HepG2 (cell line): ENCODE measurements at places on chromosomes 6 and 20.

DNA sequence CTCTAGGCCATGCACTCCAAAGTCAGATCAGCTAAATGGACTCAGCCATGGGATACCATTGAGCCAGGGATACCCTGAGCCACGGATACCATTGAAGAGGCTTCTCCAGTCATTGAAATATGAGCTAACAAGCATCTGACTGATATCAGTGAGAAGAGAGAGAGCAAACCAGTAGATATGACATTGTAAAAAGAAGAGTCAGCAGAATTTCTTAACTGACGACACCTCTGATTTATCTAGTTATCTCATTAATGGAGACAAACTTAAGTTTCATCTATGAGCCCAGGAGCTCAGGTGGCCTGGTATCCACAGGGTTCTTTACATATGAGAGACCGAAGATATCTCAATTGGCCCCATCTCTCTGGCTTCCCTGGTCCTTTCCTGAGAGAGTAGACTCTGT, 140.6 kb downstream of the TBC1D7 start:
- DNase-seq: no peak

DNA sequence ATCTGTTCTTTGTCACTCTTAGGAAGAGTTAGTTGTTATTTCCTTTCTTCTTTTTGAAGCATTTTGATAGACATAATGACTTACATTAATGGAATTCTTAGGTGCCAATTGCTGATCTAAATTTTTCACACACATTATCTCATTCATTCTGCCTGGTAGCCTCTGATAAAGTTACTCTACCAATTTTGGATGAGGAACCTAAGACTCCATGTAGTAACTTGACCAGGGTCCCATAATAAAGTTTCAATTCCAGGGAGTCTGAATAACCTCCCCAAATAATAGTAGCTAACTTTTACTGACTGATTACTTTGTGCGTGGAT, 73.2 kb upstream of the CITED2 start:
- DNase-seq: no peak

DNA sequence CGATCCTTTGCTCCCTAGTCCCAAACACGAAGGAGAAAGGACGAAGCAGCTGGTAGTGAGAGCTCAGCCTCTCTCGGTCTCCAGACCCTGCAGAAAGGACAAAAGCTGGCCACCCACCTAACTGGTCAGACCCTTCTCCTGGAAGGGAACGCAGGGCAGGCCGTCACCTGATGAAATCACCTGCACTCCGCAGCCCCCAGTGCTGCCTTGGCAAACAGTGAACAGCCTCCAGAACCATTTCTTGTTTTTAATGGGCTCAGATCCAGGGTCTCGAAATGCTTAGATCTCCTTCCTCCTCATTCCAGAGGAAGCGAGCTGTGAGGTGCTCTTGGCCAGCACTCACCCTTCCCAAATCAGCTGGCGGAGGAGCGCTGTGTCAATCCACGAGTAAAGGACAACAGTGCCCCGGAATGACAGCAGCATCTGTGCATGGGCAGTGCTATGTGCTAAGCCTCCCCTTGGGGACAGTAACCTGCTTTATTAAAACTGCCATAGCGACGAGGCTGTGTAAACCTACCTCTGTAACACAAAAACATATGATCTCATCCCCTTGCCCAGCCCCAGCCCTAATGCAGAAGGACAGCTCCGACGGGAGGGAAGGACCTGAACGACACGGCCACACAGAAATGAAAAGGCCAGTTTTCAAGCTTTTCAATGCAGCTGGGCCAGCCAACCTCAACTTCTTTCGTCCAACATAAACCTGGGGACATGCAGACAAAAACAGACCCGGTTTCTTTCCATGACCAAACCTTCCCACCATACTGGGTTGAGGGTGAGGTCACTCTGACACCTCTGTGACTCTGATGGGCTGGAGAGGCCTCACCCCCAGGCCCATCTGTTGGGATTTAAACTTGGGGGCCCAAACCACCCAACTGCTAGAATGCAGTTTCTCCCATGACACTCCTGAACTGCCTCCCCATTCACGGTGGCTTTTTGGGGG, 43.3 kb downstream of the SULF2 start:
- peak; percentile 40 for DNase-seq

DNA sequence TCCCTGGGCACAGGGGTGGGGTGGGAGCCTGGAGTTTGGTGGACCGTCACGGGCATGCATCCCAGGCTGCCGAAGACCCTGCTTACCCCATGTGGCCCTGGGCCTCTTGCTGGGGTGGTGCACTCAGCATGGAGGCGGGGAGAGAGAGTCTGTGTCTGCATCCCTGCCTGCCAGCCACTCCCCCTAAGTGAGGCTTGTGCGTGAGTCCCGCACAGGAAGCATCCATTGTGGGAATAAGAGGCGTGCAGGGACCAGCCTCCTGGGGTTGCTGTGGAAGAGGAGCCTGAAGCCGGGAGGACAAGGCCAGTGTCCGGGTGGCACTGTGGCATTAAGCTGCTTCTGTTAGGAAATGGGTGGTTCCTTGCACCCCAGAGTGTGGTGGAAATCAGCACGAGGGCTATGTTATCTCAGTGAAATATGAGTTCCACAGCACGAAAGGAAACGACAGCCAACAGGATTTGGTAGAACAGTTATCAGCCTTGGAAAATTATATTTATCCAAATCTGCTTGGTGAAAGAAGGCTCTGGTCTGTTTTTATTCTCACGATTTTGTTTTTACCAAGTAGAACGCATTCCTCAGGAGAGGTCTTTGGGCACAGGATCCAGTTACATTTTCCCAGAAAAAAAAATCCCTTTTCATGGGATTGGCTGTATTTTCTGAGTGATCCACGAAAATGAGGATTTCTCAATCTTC, 35.7 kb downstream of the CDH4 start:
- DNase-seq: no peak

DNA sequence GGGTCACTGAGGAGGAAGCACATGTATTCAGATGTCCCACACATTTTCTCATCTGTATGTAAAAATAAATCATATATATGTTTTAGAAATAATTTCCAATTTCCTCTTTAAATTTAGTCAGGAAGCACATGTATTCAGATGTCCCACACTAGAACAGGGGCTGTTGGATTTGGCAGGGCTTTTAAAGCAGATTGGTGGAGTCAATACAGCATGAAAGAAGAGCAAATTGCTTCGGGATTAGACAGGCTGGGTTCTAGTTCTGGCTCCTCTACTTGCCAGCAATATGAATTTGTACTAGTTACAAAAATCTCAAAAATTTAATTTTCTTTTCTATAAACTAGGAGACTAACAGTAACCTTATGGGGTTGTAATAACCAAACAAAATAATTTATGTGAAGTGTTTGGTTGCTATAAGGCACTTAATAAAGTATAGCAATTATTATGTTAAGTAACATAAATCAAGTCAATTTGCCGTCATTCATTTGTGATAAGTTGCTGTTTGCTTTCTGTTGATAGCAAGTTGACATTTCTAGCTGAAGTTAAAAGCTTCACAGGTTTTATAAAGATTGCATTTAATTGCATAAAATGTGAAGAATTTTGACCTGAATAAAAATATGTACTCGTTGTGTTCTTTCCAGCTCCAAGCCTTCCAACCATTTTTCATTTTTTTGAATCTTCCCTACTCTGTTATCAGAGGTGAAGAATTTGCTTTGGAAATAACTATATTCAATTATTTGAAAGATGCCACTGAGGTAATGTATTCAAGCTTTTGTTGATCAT, 88.9 kb downstream of the CD109 start:
- DNase-seq: no peak

GRCh38 chr20:50645253-50646068, 45.9 kb downstream of the RIPOR3 start:
- peak; percentile 100 for DNase-seq

- DNase-seq: peak; percentile 49
These were observed 22.4 kb upstream of the SLC9A8 start for GRCh38 chr20:49790077-49790798.

- no peak for DNase-seq
These were observed 42.9 kb downstream of the UQCC1 start for GRCh38 chr20:35368666-35369423.

- no peak for DNase-seq
These were observed 243.7 kb downstream of the CD83 start for GRCh38 chr6:14361297-14361696.

DNA sequence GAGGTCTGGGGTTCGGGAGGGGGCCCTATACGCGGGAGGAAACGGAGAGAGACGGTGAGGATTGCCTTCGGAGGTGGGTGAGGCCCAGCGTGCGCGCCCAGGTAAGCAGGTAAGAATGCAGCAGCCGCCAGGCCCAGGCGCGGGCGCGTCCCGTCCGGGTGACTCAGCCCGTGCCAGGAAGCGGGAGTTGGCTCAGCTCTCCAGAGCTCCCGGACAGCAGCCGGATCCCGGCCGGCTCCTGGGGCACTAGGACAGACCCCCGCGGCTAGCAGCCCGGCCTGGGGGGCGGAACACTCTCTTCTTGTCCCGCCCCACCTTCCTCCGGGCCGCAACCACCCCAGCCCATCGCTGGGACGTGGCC, 1.5 kb upstream of the MDFI start:
- no peak for DNase-seq

DNA sequence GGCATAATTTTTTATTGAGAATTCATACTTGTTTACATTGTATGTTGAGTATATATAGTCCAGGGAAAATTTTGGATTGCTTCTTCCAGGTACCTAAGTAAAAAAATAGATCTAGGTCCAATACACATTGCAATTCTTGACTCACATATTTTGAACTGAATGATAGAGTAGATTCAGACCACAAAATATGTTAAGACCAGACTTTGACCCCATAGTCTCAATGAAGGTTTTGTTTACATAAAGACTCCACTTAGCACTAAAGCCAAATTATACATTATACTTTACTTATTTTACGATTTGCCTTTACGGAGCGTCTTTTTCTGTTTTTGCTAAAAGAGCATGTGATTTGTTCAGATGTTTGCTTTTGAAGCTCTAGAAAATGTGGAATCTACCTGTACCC, 144.1 kb upstream of the PTCHD4 start:
- DNase-seq: peak; percentile 38
